ENCODE measurements at places on chromosomes 2 and 18.

DNA sequence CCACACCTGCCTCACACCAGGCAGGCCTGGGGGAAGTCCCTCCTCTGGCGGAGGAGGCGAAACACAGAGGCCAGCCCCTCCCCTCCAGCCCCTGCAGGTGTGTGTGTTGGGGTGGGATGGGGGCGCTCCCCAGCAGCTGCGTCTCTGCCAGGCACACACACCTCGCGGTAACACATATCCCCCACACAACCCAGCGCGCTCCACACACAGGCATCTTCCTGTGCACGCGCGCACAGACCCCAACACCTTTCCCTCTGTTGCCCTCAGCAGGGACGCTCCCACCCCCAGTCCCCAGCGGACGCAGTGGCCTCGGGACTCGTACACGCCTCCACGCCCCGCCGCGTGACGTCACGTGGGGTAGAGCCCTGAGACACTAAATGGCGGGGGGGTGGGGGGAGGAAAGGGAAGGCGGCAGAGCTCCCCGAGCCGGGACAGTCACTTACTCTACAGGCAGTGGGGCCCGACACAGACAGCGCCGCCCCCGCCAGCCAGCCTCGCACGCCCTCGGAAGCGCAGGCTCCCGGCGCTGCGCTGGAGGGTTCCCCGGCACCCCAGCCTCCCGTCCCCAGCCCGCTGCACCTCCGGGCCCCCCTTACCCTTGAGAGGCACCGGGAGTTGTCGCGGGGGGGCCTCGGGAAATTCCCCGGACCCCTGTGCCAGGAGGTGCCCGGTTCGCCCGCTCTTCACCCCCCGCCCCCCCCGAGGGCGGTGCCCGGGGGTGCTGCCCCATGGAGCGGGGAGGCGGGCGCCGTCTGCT, at the start of gene WNT10A:
Gene WNT10A, plus strand, starts transcription at position 751 of the 757 bp plus-strand sequence. CDS start 144 bp downstream, outside the sequence.
- DNase-seq: no peak

DNA sequence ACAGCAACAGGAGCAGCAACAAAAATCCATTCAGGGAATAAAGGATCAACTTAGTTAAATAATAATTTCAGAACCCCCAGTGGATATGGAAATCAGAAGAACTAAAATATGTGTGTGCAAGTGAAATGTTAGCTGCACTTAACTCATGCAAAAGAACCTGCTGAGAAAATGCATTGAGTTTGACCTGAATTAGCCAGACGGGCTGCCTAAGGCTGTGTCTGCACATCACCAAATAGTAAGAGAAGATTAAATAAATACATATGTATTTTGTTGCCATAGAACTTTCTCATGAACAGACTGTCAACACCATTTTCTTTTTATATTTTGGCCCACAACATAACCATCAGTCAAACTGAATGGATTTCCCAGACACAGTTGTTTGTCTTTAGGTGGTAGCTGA, 262.0 kb upstream of the PIK3C3 start:
- no peak for DNase-seq

GRCh38 chr2:43224131-43224570, 2.3 kb downstream of the ZFP36L2 start:
- DNase-seq: peak; percentile 80

DNA sequence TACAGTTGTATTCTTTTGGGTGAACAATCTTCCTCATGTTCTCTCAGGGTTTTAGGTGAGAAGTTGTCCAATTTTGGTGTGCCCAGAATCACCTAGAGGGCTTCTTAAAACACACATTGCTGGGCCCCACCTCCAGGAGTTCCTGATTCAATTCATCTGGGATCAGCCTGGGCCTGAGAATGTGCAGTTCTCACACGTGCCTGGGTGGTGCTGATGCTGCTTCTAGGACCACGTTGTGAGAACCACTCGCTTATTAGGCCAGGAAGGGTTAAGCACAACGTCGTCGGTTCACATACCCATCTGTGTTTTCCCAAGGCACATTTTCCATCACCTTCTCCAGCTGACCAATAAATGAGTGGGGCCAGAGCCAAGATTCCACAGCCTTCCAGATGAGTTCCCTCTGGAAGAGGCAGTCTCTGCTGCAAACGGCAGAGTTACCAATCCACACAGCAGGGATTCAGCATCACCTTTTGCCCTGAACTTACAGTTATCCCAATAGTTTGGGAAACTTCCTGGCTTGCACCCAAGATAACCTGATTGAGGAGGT, 277.7 kb upstream of the HNRNPA3 start:
- DNase-seq: no peak

DNA sequence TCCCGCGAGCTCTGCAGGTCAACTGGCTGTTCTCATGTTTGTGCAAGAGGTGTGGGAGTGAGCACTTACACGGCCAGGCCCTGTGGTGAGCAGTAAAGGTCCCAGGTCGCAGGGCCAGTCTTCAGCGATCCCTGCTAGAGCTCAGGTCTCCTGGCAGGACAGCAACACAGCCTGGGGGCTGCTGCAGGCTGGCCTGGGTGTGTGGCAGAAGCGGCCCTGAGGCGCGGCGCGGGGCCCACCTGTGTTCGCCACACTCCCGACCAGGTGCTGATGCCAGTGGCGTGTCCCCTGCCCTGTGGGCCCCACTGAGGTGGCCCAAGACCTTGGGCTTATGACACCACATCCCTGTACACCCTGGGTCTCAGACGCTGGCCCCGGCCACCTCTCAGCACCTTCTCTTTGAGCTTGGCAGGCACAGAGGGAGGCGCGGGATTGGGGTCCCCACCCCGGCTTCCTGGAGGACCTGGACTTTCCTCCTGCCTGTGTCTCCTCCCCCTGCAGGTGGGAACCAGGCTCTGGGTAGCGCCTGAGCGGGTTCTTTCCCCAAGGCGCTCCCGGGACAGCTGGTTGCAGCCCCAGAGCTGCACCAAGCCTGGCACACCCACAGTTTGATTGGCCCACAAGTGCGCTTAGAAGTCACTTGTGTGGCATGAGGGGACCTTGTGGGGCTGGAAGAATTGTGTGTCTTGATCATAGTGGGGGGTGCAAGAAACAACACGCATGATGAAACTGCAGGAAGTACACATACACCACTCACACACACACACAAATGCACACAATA, 59.2 kb downstream of the TWIST2 start:
- no peak for DNase-seq

DNA sequence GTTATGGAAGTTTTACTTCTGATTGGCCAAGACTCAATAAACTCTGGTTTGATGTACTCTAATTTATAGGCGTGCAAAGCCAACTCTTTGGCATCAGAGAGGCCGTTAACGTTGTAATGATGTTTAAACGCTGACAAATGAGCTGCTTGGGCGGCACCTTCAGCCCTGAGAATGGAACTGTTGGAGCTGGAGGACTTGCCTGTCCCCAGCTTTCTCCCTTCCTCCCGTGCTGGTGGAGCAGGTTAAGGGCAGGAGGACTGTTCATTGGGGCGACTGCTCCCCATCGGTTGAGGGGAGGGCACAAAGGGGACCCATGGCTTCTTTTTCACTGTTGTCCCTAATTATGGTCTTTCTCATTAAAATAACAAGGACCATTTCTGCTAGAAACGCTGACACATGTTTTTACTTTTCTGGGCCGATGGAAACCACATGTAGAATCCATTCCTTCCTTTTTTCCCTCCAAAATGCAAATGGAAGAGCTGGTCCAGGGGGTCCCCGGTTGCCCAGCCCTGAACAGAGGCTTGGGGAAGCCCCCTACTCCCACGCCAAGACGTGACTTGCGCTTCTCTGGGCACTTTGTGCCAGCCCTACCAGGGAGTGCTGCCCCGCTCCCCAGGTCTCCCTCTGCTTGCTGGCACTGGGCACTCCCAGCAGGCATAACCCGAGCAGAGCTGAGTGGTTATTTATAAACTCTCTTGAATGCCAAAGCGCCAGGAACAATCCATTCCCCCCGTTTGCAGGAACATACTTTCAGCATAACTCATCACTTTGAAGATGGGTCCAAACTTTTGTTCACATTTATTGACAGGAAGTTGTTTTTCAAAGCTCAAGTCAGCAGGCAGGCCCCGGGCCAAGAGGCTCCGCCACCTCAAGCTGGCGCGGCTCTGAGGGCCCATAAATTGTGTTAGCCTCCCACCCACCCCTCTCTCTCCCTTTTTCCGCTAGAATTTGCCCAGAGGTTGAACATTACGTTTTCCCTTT, 170.1 kb downstream of the ASB1 start:
- peak; percentile 91 for DNase-seq

DNA sequence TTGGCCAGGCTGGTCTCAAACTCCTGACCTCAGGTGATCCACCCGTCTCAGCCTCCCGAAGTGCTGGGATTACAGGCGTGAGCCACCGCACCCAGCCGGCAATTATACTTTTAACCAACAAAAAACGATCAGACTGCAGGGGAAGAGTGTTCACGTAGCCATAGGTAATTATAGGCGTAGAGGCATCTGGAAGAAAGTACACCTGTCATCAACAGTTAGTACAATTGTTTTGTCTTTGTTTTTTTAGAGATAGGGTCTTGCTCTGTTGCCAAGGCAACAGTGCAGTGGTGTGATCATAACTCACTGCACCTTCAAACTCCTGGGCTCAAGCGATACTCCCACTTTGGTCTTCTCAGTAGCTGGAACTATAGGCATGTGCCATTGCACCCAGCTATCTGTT, 20.0 kb downstream of the ST3GAL5 start:
- no peak for DNase-seq
